ENCODE measurements at places on chromosomes 7 and 10.

DNA sequence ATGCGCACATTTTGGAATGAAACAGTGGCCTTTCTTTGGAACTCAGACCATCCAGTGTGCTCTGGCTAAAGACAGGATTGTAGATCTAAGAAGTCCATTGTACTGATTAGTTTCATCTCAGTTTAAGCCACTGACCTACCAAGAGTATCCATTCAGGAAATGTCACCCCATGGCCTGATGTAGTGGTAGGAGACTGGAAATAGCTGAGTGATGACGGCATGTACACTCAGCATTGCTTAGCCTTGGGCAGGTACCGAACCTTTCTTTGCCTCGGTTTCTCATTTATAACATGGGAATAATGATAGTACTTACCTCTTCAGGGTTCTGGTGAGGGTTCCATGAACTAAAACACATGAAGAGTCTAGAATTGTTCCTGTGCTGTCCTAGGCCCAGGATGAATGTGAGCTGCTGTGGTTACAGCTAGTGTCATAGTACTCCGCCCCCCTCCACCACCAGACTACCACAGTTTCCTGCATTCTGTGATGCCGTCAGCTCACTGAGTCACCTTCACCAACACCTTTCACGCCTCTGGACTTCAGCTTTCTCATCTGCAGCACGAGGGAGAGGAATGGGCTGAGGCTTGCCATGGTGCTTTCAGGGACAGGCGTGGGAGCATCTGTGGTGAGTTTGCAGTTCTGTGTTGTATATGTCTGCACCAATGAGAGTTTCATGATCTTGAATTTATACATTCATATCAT, 484.0 kb upstream of the GALNT17 start:
- peak; percentile 78 for DNase-seq

- DNase-seq: no peak
Measured at GRCh38 chr10:6200440-6200733, 2.3 kb upstream of the PFKFB3 start.

GRCh38 chr7:46852795-46853194, 729.1 kb downstream of the TNS3 start:
- DNase-seq: no peak

DNA sequence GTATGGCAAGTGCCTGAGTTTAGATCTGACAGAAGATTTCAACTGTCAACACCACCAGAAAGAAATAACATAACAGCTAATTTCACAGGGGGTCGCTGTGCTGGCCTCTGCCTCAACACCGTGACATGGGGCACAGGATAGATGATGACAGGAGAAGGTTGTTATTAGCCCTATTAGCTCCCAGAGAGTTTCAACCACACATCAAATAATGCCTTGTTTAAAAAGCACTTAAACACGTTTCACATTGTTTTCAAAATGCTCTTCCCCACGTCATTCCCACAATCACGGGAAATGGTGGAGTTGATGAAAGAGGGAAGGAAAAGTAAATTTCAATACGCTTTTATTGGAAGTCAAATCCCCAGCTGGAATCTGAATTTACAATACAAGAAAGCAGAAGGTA, 184.7 kb downstream of the MAGI2 start:
- no peak for DNase-seq

GRCh38 chr7:53191836-53192443, 156.5 kb downstream of the POM121L12 start:
- DNase-seq: no peak

- DNase-seq: peak; percentile 4
Measured at GRCh38 chr7:157517782-157518513, 181.1 kb downstream of the DNAJB6 start.

GRCh38 chr7:120979765-120980499, 8.6 kb upstream of the CPED1 start:
- DNase-seq: no peak

DNA sequence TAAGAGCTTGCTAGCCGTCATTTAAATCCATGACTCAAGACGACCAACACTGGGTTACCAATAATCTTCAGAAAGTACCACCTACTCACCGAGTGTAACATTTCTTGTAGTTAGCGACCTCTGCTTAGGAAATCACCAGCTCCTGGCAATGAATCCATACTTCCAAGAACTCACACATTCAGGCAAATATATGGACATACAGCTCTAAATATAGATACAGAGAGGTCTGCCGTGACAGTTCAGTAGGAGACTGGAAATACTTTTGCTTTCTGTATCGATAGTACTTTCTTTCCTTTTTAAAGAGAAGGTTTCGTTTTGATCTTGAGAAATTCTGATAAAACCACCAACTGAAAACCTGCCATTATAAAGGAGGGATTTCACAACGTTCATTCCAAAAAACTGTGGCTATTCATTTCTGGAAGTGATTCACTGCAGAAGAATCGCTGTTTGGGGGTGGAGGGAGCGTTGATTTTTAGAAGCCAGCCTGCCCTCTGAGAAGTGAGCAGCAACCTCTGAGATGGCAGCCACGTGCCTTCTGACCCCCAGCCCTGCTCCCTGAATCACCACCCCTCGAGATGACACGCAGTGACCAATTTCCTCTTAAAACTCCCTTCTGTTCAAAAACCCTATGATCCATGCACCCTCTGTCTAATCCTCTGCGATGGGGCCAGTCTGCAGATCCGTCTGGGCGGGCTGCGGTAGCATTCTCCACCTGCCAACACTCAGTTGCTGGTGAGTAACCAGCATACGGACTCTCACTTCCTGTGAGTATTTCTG, 179.0 kb upstream of the KLF14 start:
- DNase-seq: peak; percentile 78

GRCh38 chr7:5457245-5457735, 33.7 kb upstream of the TNRC18 start:
- no peak for DNase-seq

- no peak for DNase-seq
Measured at GRCh38 chr10:38094927-38095574, 914 bp downstream of the ZNF37A start.

DNA sequence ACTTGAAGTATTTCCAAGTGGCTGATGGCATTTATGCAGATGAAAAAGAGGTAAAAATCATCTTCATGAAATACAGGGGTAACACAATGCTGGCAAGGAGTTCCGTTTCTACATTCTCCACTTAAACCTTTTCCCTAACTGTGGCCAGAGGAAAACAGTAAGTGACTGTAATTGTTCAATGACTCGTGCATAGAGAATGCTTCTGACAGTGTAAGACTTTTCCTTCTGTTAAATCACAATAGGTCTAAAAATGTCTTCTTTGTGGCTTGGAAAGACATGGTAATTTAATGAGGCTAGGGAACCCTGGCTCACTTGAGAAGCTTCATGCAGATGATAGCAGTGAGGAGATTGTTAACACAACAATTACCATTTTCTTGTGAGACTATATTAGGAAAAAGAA, 50.3 kb upstream of the RSU1 start:
- no peak for DNase-seq

DNA sequence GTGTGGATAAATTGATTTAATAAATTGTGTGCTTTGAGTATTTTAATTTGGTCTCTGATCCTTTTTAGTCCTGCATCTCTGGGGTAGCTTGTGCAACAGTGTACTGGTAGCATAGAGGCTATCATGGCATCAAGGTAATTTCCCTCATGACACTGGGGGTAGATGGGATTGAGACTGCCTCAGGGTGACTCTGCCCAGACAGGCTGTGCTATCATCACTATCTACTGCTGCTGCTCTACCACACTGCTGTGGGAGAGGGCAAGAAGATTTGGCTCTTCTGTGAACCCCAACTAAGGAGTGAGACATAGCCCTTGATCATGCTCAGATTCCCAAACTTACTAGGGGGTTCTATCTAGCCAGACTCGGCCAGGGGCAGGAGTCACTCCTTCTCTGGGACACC, 43.6 kb upstream of the JAZF1 start:
- no peak for DNase-seq

GRCh38 chr10:130721971-130722370, 585.8 kb downstream of the GLRX3 start:
- DNase-seq: no peak

DNA sequence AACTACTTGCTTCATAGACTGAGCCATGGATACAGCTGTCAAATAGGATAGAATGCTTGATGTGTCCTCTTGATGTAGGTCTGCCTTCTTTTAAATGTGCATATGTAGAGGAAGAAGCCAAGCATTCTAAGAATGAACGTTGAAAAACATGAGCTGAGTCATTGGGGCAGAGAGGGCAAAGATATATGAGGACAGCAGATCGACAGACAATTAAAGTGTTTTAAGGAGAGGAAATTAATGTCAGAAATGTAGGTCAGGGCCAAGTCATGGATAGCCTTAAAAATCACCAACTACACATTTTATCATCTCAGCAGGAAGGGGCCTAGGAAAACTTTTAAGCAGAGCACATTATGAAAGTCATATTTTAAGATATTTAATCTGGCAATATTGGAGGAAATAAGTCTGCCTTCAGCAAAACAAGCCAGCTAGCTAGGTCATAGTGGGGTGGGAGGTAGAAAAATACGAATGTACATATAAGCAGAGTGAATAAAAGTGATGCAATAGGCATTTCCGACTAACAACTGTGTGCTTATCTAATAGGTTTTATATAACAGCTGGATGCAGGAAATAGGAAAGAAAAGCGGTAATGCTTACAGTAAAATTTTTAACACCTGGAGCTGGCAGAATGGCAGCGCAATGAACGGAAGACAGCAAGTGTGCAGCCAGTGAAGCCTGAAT, 638.3 kb upstream of the TPK1 start:
- no peak for DNase-seq

- DNase-seq: no peak
Measured at GRCh38 chr7:102129636-102130370, 156.9 kb upstream of the SH2B2 start.

- no peak for DNase-seq
Measured at GRCh38 chr10:58352956-58353610, 18.3 kb downstream of the UBE2D1 start.

- DNase-seq: no peak
Measured at GRCh38 chr7:77239471-77239870, 39.9 kb upstream of the FGL2 start.

GRCh38 chr7:16838386-16838785, 33.6 kb upstream of the AGR2 start:
- no peak for DNase-seq

DNA sequence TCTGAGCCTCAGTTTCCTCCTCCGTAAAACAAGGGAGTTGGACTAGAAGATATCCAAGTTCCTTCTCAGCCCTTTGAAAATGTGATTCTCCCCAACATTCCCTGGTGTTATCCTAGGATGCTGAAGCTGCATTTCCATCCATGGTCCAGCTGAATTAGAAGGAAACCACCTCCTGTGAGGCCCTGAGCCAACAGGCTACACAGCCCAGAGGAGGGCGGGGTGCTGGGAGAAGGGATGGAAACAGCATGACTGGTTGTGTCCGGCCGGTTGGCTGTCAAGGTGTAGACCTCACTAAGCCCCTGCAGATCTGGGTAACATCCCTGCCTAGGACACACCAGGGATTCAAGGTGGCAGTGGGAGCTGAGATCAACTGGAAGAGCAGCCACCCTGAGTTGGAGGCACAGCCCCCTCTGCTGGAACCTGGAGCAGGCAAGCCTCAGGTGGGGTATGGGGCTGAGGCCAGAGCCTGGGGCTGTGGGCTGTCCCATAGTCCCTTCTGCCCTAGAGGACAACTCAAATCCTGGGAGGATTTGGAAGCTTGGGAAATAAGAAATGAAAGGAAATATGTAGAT, 72.0 kb downstream of the PAX2 start:
- DNase-seq: no peak

GRCh38 chr7:42077271-42078135, 159.5 kb downstream of the GLI3 start:
- DNase-seq: no peak

- no peak for DNase-seq
Measured at GRCh38 chr7:26584326-26584725, 280.1 kb downstream of the SKAP2 start.
